Foreskin keratinocyte (primary cell): ENCODE measurements at places on chromosomes 16 and 17.
A peak's percentile ranks its signal among the peaks of the same experiment; 100 is the strongest.

DNA sequence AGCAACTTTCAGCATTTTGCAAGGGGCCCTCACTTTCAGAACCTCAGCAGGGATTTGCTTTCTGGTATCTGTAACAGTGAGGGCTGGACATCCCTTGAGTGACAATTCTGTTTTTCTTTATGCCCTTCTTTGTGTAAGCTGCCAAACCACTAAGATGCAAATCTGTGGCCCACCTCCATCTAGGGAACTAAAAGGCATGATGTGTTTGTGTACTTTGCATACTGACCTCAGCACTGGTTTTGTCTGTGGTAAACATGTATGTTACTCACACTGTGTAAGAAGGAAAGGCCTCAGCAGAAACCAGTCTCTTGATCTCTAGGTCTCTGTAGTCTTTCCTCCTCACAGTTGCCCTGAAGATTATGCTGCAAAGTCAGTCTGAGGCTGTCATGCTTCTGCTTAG, 396.6 kb upstream of the DYNLRB2 start:
- DNase-seq, result peak; percentile 44

GRCh38 chr17:2780256-2780655, 16.0 kb upstream of the RAP1GAP2 start:
- DNase-seq, result no peak

- no peak for DNase-seq
These were observed 20.5 kb downstream of the CDIP1 start for GRCh38 chr16:4517812-4518680.

- DNase-seq, result no peak
These were observed 218.8 kb upstream of the CHMP6 start for GRCh38 chr17:80772906-80773242.

- no peak for DNase-seq
These were observed 7.6 kb downstream of the CBFA2T3 start for GRCh38 chr16:88969361-88969831.

DNA sequence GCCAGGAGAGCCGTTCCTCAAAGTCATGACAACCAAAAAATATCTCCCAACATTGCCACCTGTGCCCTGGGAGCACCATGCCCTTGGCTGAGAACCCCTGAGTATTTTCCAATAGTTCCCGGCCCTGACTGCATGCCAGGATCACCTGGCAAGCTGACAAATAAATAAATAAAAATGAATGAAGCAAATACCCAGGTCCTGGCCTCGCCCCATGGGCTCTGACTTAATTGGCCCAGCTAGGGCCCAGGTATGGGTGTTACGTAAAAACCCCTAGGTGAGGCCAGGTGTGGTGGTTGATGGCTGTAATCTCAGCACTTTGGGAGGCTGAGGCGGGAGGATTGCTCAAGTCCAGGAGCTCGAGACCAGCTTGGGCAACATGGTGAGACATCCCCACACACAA, 2.7 kb upstream of the C16orf74 start:
- DNase-seq, result no peak

DNA sequence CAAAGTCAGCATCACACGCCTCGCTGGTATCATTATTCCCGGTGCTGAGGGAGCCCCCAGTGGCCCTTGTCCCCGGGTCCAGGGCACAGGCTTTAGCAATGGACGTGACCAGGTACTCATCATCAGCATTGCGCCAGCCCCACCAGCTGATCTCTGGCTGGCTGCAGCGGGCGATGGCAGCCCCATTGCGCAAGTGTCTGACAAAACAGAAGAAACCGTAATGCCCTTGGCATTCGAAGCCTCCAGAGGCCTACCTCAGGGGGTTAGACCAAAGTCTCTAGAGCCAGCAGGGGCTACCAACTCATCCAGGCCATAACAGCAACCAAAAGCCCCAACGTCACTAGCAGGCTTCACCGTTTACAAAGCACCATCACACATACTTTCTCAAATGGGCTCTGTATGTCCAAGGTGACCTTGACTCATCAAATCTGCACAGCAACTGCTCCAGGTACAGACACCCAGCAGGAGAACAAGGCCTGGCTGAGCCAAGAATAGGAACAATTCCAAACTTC, 7.3 kb downstream of the MTMR4 start:
- DNase-seq, result no peak

DNA sequence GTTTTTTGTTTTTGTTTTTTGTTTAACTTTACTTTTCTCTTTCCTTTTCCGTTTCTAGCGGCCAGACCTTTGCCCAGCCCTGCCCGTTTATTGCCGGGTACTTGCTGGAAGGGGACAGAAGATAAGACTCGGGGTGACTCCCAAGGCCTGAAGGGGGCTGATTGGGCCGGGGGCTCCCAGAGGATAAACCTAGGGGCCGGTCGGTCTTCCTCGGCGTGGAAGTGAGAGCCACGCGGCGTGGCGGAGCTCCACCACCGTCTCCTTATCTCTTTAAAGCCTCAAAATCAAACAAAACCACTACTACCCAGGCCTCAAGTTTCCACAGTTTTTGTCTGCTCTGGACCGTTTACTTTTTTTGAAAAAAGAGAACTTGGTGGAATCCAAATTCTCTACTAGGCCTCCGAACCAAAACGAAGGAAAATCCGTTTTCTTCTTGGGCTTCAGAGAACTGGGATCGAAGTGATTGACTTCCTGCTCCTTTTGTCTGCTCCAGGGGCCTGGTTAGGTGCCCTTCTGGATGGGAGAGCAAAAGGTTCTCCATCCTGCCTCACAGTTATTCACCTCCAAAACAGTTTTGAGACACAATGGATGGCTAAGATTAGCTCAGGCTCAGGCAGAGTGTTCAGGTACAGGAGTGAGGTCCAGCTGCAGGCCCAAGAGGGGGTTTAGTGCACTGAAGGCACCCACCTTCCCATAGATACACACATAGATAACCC, 8.5 kb upstream of the HOXB9 start:
- DNase-seq, result no peak

GRCh38 chr16:81834868-81835267, 55.8 kb downstream of the PLCG2 start:
- no peak for DNase-seq

DNA sequence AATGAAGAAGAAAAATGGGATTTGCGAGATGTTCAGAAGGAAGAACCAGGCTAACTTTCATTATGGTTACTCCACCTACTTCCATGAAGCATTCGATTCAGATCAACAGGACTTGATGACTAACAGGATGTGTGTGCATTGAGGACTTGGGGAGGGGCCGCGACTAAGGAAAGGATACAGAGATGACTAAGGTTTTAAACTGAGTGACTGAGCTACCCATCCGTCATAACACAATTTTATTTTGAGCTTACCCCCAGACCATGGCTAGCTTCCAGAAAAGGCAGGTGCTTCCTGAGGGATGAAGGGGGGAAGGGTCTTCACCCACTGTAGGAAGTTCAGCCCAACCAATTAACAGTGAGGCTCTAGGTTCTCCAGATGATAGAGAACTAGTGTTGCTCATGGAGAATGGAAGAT, 2.5 kb upstream of the CDYL2 start:
- DNase-seq, result peak; percentile 88

GRCh38 chr17:73316919-73317505, 5.2 kb upstream of the CDC42EP4 start:
- DNase-seq, result no peak

DNA sequence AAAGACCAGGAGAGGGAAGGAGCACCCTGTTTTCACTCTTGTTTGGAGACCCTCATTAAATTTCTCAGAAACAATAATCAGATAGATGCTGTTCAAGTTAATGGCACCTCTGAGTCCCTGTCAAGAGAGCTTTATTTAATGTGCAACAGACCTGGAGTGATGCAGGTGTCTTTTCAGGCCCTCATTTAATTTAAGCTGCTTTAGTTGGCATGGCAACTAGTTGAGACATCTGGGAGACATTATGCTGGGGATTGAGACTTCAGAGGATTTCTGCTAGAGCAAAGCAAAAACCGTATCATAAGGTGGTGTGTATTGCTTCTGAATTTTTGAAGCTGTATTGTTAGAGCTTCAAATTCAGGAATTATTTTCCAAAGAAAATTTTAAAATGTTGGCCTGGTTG, 108.5 kb downstream of the NLK start:
- no peak for DNase-seq

DNA sequence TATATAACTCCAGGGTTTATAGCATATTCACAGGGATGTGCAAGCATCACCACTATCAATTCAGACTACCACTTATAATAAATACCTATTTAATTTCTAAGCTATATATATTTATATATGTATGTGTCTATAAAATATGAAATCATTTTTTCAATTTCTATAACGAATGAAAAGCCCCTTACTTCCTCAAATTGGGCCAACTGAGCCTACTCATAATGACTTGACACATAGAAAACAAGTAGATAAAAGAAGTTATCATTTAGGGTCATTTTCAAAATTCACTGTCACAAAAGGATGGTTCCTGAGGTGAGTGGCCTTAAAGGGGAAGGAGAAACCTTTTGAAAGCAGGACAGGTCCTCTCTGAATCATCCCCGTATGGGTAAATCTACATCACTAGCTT, 114.1 kb downstream of the ADCY9 start:
- no peak for DNase-seq

GRCh38 chr16:69130461-69130860, 1.9 kb downstream of the CHTF8 start:
- no peak for DNase-seq

GRCh38 chr17:66799849-66800537, 34.9 kb upstream of the CACNG5 start:
- no peak for DNase-seq

- no peak for DNase-seq
These were observed 27.3 kb downstream of the TTYH2 start for GRCh38 chr17:74240618-74241205.

GRCh38 chr17:80439499-80439898, 24.5 kb downstream of the ENDOV start:
- DNase-seq, result no peak

DNA sequence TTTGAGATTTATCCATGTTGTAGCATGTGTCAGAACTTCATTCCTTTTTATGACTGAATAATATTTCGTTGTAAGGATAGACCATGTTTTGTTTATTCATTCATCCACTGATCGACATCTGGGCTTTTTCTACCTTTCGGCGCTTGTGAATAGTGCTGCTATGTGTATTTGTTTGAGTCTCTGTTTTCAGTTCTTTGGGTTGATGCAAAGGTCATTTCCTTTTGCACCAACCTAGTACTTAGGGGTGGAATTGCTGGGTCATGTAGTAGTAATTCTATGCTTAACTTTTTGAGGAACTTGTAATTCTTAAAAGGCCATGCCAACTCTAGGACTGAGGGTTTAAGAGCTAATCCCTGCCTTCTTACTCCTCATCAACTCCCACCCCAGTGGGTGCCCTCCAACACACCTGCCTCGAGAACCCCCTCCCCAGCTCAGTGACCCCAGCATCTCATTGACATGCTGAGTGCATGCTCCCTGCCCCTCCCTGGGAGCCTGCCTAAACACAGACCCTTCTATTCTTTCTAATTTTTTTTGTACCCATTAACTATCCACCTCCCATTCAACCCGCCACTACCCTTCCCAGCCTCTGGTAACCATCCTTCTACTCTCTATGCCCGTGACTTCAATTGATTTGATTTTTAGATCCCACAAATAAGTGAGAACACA, 51.2 kb downstream of the ABAT start:
- DNase-seq, result no peak

- DNase-seq, result no peak
These were observed 40.3 kb upstream of the BAHCC1 start for GRCh38 chr17:81354954-81355347.

DNA sequence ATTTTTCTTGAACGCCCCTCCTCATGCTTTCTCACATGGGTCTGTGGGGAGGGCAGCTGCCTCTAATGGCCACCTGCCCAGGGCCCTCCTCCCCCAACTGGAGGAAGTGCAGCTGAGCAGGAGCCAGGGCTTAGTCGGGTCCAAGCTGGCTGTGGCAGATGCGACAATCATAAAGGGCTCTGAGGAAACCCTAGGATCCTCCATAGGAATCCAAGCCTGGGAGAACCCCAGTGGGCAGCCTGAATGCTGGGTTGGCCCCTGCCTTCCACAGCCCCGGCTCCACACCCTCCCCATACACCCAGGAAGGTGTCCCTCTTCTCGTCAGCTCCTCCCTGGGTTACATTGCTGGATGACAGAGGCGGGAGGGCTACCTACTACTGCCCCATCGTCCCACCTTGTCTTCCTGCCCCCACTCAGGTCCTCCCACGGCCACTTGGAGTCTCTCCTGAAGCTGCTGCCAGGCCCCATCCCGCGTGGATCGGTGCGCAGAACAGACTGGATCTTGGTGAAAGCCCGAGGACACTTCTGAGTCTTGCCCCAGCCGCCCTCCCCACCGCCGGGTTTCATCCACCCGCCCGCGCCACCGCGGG, 15.6 kb upstream of the CBFB start:
- no peak for DNase-seq

DNA sequence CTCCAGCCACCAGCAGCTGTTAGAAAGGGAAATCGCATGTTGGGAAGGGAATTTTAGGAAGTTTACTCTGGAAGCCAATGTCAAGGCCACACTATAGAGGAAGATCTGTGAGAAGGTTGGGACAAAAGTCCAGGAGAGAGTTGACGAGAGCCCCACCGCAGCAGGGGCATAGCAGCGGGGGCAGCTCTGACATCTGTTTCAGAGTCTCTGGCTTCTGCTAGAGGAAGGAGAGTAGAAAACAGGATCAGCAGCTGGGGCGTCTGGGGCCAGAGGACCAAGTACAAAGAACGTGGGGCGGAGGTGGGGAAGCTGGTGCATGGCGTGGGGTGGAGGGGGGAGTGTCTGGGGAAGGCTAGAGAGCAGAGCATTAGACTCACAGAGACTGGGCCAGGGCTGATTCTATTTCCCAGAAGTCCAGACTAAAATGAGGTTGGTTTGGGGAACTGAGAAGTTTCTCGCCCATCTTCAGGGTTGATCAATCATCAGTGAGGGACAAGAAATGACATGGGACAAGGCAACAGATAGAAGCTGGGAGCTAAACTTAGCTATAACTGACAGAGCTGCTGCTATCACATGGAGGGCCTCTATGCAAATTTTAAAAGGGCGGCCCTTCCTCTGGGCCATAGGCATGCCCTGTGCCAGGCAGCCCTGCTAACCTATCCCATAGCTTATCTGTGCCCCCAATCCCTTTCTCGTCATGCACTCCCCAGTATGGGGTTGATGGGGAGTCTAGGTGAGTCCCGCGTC, 1.2 kb downstream of the RABEP2 start:
- DNase-seq, result no peak

DNA sequence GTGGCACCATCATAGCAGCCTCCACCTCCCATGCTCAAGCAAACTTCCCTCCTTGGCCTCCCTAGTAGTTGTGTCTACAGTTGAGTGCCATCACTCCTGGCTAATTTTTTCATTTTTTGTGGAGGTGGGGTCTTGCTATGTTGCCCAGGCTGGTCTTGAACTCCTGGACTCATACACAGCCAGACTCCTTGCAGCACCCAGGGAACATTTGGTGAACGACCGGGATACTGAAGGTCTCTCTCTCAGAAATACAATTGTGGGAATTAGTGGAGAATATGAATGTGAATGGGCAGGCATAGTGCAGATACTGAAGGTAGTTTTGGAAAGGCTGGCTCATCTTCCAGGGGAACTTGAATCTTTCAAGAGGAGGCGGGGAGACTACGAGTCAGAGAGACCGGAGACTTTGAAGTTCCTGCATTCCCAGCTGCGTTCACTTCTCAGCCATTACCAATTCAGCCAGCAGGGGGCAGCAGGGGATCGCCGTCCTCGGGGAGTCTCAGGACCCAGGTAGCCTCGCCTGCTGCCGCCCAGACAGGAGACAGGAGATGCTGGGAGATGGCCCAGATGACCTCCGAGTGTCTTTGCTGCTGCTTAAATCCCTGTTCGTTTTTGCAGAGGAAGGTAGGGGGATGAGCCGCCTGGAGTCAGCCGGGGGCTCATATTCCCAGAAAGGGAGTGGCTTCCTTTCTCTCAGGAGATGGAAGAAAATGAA, 68.6 kb downstream of the HAPSTR1 start:
- peak; percentile 31 for DNase-seq
